NCI-H69 (cell line): ENCODE measurements at places on chromosomes 2 and 18.

DNA sequence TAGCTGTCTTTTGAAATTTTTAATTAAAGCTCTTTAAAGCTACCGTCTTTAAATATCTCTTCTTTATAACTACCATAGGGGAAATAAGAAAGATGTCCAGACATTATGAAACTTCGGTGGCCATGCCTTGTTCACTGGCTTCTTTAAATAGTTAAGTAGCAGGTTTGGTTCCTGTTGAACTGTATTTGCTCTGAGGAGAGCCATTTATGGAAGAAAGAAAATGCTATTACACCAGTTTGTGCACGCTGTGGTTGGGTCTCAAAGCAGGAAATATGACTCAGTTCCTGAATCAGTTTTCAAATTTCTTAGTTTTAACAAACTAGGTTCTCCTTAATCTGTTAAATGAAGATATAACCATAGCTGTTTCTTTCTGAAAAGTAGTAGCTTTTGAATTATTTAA, 12.2 kb downstream of the ARPC2 start:
- DNase-seq, result no peak

- DNase-seq, result no peak
Measured at GRCh38 chr2:84980263-84980983, 9.5 kb downstream of the KCMF1 start.

DNA sequence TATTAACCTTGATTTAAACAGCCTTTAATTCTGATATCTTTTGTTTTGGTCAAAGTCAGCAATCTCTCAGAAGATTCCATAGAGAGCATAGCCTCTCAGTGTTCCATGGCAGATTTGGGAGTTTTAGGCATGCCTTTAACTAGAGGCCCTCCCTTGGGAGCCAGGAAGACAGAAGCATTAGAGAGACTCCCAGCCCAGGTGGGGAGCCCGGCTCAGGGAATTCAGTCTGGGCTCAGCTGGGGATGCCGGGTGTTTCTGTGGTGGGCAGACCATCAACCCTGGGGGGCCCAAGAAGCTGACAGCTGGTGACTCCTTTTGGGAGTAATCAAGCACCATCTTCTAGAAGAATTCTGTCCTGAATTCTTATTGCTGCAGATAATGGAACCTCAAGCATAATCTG, 99.7 kb upstream of the CELF4 start:
- peak; percentile 30 for DNase-seq

DNA sequence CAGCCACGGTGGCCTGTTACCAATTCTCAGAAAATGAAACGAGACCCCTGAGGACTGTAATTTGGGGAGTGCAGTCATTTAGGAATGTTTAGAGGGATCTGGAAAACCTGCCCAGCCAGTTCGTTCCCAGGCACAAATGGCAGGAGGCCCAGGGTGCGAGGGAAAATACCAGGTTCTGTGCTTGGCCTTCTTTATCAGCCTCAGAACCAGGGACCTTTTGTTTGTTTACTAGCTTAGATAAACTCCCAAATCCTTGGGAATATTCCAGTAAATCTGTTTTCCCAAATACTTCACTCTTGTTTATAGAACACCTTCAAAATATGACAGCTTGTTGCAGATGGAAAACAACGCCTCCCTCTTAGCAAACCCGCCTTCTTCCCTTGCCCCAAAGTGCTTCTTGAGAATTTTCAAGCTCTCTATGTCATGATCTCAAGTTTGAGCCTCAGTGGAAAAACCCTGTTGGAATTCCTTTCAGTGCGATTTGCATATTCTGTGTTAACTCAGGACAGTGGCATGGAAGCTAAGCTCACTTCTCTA, 400.3 kb upstream of the SMIM21 start:
- DNase-seq, result no peak

GRCh38 chr2:44778671-44779476, 162.6 kb upstream of the SIX3 start:
- DNase-seq, result no peak

- DNase-seq, result no peak
Measured at GRCh38 chr2:203626952-203627681, 79.3 kb upstream of the CD28 start.

DNA sequence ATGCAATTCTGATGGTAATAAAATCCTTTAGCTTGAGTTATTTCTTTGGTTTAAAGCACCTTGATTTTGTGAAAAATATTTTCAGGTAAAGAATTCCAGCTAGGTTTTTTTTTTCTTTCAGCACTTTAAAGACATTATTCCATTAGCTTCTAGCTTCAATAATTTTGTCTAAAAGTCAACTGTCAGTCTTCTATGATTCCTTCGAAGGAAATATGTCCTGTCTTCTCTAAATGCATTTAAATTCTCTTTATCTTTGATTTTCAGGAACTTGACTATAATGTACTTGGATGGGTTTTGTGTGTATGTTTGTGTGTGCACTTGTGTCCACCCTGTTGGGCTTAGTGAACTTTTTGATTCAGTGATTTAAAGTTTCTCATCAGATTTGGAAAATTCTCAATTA, 4.7 kb downstream of the LONRF2 start:
- DNase-seq, result peak; percentile 2

DNA sequence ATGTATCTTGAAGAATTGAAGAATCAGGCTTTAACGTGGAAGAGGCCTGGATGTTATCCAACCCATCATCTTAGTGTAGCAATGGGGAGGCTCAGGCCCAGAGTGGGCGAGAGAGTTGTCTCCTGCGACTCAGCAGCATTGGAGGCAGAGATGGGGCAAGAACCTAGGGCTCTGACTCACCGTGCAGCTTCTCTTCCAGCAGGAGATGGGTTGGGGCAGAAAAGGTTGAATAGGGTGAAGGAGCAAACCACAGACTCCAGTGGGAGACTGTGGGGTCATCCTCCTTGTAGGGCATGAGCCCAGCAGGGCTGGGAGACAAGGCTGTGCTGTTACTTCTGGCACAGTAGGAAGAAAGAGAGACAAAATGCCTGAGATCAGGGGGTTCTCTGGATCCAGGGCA, 1.4 kb downstream of the IL36RN start:
- no peak for DNase-seq

GRCh38 chr2:112053917-112054846, 887 bp upstream of the TMEM87B start:
- DNase-seq, result peak; percentile 92

- no peak for DNase-seq
Measured at GRCh38 chr18:3624935-3625741, 175.2 kb downstream of the TGIF1 start.

GRCh38 chr2:171287611-171288010, 126.9 kb upstream of the TLK1 start:
- DNase-seq, result peak; percentile 73

DNA sequence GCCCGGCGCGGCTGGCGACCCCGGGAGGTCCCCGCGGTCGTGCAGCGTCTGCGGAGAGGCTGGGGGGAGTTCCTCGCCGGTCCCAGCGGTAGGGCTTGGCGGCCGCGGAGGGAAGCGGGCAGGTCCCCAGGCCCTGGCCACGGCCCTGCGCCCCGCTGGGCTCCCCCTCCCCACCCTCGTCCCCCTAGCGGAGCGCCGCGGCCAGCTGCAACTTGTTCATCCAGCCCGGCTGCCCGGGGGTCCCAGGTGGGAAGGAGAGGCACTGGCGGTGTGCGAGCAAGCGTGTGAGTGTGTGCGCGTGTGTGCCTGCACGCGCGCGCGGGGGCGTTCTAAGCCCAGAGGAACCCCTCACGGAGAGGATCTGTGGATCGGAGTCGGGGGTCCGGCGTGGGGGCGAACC, 1.3 kb downstream of the PTPRM start:
- DNase-seq, result peak; percentile 66

- no peak for DNase-seq
Measured at GRCh38 chr18:30999887-31000628, 42.5 kb downstream of the DSC3 start.

DNA sequence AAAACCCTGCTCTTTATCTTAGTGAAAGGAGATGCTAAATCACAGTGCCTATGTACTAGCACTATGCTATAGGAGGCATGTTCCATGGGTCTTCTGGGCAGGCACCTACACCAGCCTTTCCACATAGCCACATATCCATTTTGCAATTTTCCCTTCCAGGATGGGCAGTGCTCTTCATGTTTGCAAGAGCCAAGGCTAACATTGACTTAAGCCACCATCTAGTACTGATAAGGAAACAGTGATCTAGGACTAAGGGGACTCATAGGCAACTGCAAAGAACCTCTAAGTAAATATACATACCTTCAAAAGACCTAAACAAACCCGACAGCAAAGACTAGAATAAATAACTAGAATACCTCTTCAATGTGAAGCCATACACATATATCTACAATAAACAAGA, 919.7 kb upstream of the GYPC start:
- no peak for DNase-seq

DNA sequence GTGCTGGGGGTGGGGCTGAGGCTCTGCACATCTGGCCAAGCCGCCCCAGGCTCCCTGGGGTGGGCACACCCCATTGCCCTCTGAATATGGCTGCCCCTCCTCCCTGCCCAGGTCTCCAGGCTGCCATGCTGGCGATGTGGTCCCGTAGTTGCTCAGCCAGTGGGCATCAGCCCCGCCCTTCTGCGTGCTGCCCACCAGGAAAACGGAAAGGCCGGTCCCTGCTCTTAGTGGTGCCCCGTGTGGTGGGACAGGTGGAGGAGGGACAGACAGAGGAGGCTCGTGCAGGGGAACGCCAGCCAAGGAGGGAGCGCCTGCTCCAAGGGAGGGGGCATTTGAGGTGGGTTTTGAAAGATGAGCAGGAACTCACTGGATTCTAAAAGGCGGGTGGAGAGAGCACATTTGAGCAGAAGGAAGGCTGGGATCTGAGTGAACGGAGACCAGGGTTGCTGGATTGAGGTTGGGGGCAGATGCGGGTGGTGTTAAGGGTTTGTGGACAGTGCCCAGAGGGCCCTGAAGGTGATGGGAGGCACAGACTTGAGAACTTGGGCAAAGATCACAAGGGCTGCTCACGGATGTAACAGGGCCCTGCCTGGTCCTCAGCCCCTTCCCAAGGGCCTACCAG, 6.7 kb upstream of the B3GNT7 start:
- DNase-seq, result no peak

DNA sequence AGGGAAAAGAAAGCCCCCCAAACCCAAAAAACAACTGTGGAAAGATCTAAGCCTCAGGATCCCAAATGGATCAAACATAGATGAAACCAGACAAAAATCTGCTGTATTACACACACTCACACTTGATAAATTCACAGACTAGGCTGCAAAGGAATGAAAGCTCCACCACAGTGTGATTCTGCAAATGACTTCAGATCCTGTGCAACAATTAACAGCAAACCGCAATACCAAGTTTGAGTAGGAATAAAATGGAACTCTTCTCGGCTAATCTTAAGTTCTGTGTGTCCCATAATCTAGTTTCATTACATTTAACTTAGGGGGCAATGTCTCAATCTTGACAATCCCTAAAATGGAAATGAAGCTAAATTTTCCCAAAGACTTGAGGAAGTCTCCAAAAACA, 11.9 kb downstream of the CLK1 start:
- DNase-seq, result no peak

DNA sequence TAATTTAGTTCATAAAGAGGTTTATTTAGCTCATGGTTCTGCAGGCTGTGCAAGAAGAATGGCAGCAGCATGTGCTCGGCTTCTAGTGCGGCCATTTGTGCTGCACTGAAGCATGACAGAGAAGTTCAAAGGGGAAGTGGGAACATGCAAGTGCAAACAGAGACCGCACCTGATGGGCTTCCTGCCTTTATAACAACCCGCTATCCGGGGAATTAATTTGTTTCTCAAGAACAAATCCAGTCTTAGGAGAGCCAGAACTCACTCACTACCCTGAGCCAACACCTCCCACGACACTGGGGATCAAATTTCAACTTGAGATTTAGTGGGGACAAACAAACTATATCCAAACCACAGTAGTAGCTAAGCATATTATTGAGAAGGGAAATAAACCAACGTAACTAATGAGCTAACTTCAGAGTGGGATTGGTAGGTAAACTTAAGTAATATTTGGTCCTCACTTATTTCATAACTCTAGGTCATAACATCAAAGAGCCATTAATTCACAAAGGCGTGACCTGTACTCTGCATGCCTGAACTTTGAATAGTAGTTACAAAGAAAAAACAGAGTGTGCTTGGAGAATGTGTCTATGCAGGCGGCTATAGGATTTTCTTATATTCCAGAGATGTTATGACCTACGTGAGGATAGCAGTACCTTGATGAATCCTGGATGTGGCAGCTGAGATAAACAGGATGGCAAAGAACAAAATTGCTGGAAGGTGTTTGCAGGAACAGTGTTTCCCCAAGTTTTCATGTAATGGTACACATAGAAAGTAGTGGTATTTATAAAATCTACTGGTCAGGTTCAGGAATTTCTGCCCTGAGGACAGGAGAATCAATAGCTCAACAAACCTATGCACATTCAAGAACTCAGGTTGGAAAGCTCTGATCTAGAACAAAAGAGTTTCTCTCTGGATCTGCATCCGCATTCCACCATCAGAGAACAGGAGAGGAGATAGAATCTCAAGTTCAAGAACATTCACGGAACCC, 845.9 kb upstream of the ID2 start:
- DNase-seq, result peak; percentile 65

DNA sequence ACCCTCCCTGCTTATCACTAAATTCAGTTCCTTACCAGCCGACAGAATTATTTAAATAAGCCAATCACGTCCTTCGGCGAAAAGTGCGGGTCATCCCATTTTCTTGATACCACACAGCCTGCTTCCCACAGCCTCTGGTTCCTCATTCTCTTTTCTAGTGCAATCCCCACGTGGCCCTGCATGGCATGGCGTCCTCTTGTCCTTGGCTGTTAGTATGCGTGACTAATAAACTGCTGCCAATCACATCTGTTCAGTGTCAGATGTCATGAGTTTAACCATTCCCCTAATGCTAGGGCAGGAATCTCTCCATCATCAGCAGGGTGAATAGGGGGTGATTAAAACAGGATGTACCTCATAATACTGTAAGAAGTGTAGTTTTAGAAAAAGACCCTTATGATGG, 62.8 kb upstream of the TSPYL6 start:
- DNase-seq, result no peak

DNA sequence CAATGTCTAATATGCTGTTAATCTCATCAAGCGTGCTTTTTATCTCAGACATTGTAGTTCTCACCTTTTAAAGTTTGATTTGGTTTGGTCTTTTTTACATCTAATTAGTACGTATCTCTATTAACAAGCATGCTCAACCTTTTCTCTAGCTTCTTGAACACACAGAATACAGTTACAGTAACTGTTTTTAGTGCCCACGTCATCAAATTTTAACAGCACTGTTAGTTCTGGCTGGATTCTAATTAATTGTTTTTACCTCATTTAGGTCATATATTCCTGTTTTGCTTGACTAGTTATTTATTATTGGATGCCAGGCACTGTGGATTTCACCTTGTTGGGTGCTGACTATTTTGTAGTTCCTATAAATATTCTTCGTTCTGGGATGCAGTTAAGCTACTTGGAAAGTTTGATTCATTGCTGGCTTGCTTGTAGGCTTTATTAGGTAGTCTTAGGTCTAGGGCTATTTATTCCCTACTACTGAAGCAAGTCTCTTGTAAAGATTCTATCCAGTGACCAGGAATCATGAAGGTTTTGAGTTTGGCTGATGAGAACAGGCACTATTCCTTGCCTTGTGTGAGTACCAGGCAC, 263.0 kb downstream of the ETAA1 start:
- no peak for DNase-seq

GRCh38 chr2:222298001-222298310, 842 bp downstream of the PAX3 start:
- DNase-seq, result no peak

GRCh38 chr2:193793914-193794313, 1599.2 kb upstream of the TMEFF2 start:
- no peak for DNase-seq

- DNase-seq, result peak; percentile 43
Measured at GRCh38 chr18:70808481-70809056, 519.7 kb downstream of the SOCS6 start.

- DNase-seq, result no peak
Measured at GRCh38 chr2:223936862-223937326, 8.2 kb downstream of the WDFY1 start.

- DNase-seq, result no peak
Measured at GRCh38 chr2:51071191-51071590, 39.3 kb upstream of the NRXN1 start.
